ENCODE measurements at places on chromosomes 4 and X.

DNA sequence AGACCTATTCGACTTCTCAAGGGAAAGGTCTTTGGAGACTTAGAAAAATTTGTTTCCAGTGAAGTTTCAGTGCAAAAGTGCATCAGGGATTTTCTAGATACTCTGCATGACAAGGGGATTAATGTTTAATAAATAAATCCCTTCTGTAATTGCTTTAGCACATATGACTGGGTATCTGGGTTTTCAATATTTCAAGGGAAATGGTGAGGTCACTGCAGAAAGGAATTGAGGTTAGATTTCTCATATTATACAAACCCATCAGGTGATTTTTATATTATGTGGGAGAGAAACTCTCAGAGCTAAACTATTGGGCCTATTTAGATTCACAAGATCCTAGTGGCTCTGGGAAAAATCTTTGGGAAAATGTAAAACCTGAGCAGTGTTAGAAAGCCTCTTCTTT is 48.3 kb upstream of the SLC4A4 start:
- no peak for DNase-seq

- no peak for DNase-seq
Observed at GRCh38 chrX:26586570-26586969, 370.6 kb downstream of the MAGEB5 start.

GRCh38 chr4:56701161-56701480 is 20.0 kb upstream of the HOPX start:
- DNase-seq, result no peak

- no peak for DNase-seq
Observed at GRCh38 chr4:31045151-31045550, 325.0 kb downstream of the PCDH7 start.

GRCh38 chr4:159484864-159485263 is 382.0 kb downstream of the RAPGEF2 start:
- DNase-seq, result no peak

- DNase-seq, result no peak
Observed at GRCh38 chr4:67550857-67551256, 5.6 kb upstream of the CENPC start.

GRCh38 chr4:126779436-126780166 is 853.2 kb upstream of the INTU start:
- DNase-seq, result no peak

DNA sequence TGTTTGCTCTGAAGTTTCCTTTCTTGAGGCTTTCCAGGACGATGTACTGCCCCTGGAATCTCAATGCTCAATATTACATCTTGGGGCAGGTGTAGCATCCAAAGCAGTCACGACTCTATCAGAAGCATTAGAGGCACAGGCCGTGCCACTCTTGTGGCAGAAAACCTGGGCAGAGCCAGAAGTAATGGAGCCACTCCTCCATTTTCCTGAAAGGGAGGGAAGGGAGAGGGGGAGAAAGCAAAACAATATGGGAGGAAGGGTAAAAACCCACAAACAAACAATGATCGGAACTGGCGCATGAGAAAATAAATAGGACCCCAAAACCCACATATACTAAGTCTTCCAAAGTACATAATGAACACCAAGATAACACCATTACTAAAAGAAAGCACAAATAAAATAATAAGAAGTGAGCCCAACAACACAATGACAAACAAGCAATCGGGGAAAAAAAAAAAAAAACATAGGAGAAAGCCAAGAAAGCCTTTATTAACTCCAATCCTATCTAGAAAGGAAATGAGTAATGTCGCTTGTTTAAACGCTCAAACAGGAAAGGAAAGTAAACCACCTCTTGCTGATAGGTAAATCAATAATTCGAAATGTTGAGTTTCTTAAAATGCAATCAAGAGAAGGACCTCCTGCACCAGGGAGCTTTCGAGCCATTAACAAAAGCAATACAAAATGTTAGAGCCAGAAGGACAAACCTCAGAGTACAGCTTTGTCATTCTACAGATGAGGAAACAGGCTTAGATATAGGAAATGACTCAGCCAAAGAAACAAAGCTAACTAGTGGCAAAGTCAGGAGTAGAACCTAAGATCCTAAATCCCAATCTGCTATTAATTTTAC is 117.4 kb downstream of the ATRX start:
- no peak for DNase-seq

DNA sequence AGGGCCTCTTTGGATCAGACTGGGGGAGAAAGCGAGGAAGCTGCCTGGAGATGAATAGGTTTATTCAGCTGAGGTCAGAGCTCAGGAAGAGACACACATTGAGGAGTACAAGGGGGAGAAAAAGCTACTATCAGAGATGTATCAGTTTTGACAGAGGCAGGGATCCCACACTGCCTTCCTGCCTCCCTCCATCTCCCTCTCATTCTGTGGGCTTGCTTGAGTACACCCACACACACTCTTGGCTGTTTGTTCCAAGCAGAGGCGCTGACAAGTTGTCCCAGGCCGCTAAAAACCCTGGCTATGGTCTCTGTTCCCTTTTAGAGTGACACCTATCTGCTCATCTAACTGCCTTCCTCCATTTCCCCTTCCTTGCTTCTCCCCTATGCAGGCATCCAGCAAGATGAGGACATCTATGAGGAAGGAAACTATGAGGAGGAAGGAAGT is 5.2 kb downstream of the TSPYL2 start:
- no peak for DNase-seq

DNA sequence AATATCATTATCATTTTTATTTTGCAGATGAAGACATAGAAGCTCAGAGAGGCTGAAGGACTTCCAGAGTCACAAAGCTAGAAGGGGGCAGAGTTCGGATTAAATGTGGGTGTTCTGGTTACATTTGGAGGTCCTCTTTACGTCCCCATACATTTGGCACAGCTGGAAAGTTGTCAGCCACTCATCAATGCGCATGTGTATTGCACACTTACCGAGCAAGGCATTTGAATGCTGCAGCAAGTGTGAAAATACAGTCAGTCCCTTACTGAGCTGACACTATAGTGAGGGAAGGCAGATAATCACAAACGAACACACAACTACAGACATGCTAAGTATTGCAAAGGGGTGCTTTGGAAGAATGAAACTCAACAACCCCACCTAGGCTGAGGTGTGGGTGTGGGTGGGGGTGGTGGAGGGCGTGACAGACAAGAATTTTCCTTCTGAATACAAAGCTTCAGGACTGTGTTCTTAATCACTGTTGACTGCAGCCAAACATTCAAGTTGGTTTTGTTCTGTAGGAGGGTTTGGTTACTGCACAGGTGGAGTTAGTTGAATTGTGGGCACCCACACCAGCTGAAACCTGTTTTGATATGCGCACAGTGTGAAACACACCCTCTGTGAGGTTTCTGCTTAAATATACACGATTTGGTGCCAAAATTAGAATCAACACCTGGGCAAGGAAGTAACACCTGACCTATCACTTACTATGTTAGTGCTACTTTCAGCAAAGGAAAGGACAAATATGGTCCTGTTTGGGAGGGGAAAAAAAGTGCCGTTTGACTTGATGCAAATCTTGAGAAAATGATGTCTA is 72.4 kb downstream of the COQ2 start:
- no peak for DNase-seq

- DNase-seq, result no peak
Observed at GRCh38 chr4:156109943-156110900, 156.6 kb upstream of the CTSO start.

GRCh38 chrX:4277122-4277521 is 563.7 kb upstream of the PRKX start:
- no peak for DNase-seq

DNA sequence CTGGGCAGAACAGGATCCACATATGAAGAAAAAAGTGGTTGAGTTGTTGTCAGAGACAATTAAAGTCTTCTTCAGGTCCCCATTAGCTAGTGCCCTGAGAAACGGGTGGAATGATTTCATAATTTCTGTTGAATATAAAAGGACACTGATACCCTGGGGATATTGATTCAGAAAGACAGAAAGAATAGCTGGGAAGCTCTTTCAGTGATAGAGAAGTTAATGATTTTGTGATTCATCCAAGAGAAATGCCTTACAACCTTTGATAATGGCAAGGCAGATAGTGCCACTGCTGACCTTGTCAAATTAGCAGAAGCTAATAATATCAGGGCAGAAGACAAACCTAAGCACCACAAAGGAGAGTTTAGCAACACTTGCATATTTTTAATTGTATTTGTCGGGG is 37.9 kb downstream of the UNC5C start:
- no peak for DNase-seq

DNA sequence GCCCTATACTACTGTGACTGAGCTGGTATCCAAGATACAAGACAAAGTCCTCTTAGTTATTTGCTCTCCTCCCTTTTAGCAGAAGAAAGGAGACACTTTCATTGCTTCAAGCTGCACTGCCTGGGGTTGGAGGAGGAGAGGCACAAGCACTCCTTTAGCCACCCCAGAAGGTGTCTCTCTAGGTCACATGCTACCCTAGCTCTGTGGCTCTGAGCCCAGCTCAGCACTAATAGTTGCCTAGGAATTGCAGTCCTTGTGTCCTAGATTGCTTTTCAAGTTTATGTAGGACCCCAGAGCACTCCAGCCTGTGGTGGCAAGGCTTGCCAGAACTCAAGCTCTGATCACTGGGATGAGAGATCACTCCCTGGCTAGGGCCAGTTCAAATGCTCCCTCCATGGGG is 24.4 kb upstream of the LHFPL1 start:
- DNase-seq, result no peak

DNA sequence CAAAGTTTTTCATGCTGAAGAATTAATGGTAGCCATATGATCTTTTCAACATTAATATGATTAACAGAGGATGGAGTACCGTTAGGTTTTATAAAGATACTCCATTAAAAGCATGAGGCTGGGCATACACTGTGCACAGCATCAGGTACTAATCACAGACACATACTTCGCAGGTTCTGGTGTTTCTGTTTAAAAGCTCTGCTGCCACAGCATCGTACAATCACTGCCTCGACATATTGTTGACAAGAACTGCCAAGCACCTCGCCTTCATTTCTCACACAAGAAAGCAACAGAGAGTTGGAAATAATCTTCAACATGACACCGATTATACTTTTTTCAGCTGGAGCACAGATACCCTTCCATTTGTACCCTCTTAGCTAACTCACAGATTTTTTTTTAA is 753.4 kb upstream of the FAM241A start:
- no peak for DNase-seq

GRCh38 chrX:135639066-135639780 is 74.2 kb upstream of the CT45A1 start:
- no peak for DNase-seq

DNA sequence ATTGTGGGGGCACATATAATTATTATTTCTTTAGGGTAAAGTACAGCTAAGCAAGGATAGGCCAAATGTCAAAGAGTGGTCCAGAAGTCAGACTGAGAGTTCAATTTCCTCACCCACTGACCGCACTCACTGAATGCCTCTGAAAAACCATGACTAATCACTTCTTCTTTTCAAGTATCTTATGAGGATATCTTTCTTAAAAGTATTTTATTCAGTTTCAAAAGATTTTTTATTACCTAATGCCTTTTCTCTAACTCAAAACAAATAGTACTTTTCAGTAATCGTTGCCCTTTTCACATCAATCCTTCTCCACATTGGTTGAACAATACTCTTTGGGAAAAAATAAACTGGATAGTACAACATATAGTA is 61.7 kb upstream of the CAMK2D start:
- no peak for DNase-seq

- no peak for DNase-seq
Observed at GRCh38 chr4:13597604-13598003, 29.9 kb downstream of the BOD1L1 start.

DNA sequence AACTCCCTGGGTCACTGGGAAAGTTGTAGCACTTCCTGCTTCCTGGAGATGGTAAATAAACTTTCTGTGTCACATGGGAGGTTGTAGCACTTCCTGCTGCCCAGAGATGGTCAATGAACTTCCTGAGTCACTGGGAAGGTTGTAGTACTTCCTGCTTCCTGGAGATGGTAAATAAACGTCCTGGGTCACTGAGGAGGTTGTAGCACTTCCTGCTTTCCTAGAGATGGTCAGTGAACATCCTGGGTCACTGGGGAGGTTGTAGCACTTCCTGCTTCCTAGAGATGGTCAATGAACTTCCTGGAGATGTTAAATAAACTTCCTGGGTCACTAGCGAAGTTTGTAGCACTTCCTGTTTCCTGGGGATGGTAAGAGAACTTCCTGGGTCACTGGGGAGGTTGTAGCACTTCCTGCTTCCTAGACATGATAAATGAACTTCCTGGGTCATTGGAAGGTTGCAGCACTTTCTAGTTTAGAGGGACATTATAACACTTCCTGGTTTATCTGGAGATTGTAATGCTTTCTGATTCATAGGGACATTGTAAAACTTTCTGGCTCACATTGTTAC is 62.3 kb upstream of the CD99 start:
- no peak for DNase-seq

GRCh38 chr4:34731070-34731469 is 1513.2 kb downstream of the ARAP2 start:
- no peak for DNase-seq

DNA sequence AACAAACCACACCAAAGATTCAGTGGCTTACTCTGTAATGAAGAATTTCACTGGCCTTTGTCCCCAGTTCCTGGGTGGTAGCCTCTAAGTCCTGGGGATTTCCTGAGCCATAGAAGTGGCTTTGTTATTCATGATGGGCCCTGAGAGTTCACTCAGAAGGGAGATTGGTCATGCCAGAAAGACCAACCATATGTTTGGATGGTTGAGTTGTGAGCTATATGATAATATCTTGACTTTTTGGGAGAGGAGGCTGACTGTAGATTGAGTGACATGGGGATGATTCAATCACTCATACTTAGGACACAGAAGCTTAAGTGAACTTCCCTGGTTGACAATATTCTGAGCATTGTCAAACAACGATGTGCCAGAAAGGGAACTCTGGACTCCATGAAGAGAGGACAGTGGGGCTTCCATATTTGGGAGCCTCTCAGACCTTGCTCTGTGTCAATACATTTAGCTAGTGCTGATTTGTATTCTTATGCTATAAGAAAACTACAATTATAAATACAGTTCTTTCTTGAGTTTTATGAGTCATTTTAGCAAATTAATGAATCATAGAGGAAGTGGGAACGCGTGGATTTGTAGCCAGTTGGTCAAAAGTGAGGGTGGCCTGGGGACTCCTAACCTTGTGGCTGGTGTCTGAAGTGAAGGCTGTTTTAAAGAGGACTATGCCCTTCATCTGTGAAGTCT is 392.0 kb downstream of the GBA3 start:
- no peak for DNase-seq

DNA sequence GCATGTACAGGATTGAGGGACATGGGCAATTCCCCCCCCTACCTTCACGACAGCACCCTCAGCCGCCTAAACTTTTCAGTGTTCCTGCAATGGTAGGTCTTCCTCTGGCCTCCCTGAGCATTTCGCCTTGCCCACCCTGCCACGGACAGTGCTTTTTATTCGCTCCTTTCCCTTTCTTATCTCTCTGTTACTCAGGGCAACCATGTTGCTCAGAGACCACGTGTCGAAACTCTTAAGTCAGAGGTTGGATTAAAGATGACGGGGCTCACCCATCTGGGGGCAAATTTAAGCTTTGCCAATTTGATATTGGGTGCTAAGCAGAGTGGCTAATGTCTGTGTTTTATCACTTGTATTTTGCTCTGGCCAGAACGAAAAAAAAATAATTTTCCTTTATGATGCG is 20.4 kb downstream of the TENM3 start:
- no peak for DNase-seq
